Stimulated activated CD8-positive, alpha-beta memory T cell treated with anti-CD3 and anti-CD28 coated beads, Interleukin-12 subunit alpha, Interleukin-12 subunit beta, amount 100 ng/mL, for 1 hour (primary cell): ENCODE measurements at places on chromosomes 12 and 14.

DNA sequence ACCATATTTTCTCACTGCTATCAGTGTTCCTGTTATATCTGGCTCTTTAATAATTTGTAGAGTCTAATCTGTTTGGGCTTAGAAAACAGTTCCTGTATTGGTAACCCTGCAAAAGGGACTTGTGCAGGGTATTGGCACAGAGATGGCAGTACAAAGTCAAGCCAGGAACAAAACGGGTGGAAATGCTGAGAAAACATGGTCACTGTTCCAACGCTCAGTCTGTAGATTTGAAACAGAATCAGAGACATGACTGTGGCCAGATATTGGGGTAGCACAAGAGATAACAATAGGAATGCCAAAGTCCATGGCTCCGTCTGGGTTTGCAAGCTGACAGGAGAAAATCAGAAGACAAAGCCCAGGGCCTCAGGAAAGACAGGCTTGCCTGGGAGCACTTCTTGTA lies 290.7 kb upstream of the PDE3A start:
- no peak for DNase-seq

DNA sequence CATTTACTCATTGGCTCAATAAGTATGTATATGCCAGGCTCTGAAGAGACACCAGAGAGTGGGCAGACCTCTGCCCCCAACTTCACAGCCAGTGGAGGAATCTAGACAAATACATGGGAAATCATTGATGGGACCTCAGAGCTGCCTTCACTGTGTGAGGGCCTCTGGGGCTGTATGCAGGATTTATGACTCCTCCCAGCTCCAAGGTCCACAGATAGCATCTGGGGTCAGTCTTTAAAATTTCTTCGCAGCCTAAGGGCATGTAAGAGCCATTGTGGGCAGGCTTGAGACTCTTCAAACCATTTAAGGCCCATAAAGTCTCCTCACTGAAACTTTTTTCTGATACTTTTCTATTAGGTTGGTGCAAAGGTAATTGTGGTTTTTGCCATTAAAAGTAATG lies 125.5 kb downstream of the SPTSSA start:
- no peak for DNase-seq

- DNase-seq: no peak
Measured at GRCh38 chr12:45725631-45726602, 3.6 kb upstream of the ARID2 start.

GRCh38 chr12:67489007-67489406 lies 159.5 kb upstream of the DYRK2 start:
- no peak for DNase-seq

- DNase-seq: no peak
Measured at GRCh38 chr12:69123919-69124638, 115.3 kb upstream of the CPSF6 start.

DNA sequence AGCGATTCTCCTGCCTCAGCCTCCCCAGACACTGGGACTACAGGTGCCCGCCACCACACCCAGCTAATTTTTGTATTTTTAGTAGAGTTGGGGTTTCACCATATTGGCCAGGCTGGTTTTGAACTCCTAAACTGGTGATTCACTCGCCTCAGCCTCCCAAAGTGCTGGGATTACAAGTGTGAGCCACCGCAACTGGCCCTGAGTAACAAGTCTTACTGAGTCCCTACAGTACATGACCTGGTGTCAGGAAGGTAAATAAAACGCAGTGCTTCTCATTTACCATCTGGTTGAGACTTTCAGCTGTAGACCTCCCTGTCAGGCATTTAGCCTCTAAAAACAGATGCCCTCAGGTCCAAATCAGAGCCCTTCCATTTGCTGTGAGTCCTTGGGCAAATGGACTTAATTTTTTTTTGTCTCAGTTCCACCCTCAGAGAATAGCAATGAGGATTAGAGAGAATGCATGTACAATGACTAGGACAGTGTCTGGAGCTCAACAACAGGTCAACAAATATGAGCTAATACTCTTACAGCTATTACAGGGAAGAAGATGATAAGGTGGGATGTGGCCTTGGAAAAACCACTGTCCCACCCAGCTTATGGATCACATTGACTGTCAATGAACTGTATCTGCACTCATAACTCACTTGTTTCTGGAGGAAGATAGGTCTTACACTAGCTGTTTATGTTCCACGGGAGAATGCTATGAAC lies 70.5 kb downstream of the PHLDA1 start:
- no peak for DNase-seq

- DNase-seq: no peak
Measured at GRCh38 chr14:81533212-81533535, 479 bp downstream of the SEL1L start.

GRCh38 chr14:91327250-91327595 lies 82.7 kb upstream of the GPR68 start:
- DNase-seq: no peak

- no peak for DNase-seq
Measured at GRCh38 chr12:80217011-80217535, 117.7 kb downstream of the OTOGL start.

GRCh38 chr12:118160536-118160935 lies 24.6 kb downstream of the PEBP1 start:
- DNase-seq: no peak

DNA sequence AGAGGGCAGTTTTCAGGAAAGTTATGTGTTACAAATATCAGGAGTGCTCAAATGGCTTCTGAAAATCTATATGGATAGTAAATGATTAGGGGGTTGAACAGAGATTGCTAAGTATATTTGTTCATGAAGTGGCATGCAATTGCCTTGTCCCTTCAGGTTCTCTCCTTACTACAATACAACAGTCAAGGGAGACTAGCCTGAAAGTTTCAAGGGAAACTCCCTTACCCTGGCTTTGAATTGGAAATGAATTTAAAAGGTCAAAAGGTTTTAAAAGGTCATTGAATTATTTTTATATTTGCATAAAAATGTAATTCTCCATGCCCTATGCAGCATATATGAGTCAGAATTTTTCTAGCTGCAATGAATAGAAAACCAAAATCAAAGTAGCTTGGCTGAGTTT lies 253.1 kb upstream of the SYT1 start:
- DNase-seq: no peak

- no peak for DNase-seq
Measured at GRCh38 chr12:60349232-60349978, 753.6 kb downstream of the SLC16A7 start.

DNA sequence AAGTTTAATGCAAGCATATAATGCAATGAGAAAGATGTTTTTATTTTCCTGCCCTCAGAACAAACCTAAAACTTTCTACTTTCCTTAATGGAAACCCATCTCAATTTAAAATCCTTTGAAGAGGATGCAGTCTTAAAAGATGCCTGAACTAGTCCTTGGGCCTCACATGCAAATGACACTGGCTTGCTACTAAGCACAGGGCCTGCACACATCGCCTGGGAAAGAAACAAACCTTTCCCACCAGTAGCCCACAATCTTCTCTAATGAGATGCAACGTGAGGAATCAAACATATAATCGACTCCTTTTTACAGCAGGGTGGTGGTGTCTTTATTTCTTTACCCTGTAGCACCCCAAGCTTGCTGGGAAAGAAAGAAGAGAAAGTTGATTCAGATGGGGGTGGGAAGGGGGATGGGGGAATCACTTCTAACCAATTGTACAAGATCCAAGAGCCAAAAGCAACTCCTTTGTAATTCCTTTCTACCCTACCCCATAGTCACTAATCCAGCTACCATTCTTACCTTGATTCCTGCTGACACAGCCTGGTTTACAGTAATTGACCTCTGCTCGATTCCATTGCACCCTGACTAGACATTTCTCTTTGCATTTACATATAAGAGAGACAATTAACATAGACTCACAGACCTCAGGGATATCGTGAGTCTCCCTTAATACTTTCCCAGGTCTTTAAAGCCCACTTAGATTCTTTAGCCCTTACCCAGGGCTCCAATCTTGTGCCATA lies 69.5 kb upstream of the FERMT2 start:
- no peak for DNase-seq

GRCh38 chr14:66045572-66046021 lies 440.6 kb upstream of the CCDC196 start:
- DNase-seq: no peak

- no peak for DNase-seq
Measured at GRCh38 chr12:100942984-100943749, 148.6 kb downstream of the ANO4 start.

DNA sequence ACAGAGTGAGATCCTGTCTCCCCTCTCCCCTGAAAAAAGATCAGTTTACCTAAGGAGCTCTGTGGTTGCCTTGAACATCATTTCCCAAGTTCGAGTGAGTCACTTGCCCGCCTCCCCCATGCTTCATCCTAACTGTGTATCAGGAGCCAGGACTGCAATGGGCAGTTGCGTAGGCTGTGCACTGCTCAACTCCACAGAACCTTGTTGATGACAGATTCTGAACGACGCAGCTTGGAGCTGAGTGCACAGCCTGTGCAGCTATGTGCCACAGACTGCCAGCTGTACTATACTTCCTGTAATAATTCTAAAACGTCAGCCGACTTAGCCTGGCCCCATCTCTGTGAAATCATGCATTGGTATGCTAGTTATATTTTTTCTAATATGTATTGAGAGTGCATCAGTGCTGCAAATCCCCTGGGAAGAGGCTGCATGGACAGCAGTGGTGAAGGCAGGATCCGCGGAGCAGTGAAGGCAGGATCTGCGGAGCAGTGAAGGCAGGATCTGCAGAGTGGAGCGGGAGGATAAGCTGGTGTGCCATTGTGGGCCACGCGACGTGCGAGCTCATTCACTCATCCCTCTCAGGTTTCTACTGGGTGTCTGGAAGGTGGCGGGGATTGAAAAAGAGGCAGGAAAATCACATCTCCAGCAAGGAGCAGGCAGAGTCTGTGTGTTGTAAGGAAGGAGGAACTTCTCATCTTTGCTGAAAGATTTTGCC lies 80.8 kb downstream of the GALNT9 start:
- DNase-seq: no peak

DNA sequence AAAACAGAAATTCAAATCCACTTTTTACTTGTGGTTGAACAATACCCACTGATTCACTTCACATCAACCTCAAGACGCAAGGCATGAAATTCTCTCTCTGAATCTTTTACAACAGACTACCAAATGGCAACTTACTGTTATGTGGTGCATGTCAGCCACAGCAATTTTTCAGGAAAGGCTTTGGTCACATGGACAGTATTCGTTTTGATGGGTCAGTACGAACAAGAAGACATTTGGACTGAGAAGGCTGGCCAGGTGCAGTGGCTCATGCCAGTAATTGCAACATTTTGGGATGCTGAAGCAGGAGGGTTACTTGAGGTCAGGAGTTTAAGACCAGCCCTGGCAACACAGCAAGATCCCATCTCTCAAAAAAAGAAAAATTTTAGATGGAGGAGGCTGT lies 144.0 kb downstream of the SEC23A start:
- DNase-seq: no peak

GRCh38 chr14:22721213-22721612 lies 45.3 kb upstream of the OXA1L start:
- no peak for DNase-seq

GRCh38 chr12:32567296-32567674 lies 111.8 kb upstream of the DNM1L start:
- DNase-seq: no peak

- DNase-seq: no peak
Measured at GRCh38 chr12:64170024-64170423, 52.1 kb downstream of the KICS2 start.

- no peak for DNase-seq
Measured at GRCh38 chr14:96129128-96129736, 75.4 kb upstream of the BDKRB2 start.

- DNase-seq: no peak
Measured at GRCh38 chr12:21642707-21643389, 14.8 kb downstream of the LDHB start.

- no peak for DNase-seq
Measured at GRCh38 chr14:56632195-56632594, 52.6 kb downstream of the TMEM260 start.

DNA sequence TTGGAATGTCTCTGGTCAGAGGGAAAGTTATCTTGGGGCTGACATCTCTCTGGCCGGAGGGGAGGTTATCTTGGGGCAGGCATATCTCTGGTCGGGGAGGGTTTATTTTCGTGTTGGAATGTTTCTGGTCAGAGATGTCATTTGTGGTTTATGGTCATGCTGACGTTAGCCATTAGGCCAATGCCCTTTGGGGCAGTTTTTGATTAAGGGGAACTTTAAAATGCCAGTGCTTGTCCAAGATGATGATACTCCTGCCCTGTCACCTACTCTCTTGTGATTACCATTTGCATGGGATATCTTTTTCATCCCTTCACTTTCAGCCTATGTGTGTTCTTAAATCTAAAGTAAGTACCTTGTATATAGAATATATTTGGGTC lies 29.0 kb upstream of the A2M start:
- DNase-seq: no peak

GRCh38 chr12:42980441-42980840 lies 390.9 kb upstream of the PRICKLE1 start:
- no peak for DNase-seq

DNA sequence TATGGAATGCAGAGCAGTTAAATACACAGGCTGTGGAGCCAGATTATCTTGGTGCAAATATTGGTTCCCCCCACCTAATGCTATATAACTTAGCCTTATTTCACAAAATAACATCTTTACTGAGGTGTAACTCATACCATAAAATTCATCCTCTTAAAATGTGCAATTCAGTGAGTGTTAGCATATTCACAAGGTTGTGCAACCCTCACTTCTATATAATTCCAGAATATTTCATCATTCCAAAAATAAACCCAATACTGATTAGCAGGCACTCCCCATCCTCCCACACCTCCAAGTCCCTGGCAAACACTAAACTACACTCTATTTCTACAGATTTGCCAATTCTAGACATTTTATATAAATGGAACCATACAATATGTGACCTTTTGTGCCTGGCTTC lies 116.3 kb upstream of the CNTN1 start:
- DNase-seq: no peak

DNA sequence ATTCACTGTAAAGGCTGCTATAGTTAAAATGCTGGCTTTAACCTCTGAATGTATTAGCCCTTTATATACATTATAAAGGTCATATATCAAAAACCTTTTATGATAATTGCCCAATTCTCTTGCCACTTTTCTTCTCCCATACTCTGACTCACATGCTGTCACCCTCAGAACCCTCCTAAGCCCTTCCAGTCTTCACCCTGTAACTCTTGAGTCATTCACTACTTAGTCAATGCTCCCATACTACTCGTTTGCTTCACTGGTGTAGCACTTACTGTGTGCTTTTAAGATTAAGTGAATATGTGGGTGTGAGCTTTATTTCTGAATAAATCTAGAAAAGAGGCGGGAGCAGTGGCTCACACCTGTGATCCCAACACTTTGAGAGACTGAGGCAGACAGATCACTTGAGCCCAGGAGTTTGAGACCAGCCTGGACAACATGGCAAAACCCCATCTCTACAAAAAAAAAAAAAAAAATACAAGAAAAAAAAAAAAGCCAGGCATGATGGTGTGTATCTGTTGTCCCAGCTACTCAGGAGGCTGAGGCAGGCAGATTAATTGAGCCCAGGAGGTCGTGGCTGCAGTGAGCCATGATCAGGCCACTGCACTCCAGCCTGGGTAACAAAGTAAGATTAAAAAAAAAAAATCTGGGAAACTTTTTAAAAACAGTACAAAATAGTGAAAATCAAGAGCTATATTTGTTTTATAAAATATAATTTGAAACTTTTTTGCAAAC lies 37.6 kb downstream of the SPATA7 start:
- no peak for DNase-seq
